Effector memory CD4-positive, alpha-beta T cell (primary cell): ENCODE measurements at places on chromosomes 6 and 20.

DNA sequence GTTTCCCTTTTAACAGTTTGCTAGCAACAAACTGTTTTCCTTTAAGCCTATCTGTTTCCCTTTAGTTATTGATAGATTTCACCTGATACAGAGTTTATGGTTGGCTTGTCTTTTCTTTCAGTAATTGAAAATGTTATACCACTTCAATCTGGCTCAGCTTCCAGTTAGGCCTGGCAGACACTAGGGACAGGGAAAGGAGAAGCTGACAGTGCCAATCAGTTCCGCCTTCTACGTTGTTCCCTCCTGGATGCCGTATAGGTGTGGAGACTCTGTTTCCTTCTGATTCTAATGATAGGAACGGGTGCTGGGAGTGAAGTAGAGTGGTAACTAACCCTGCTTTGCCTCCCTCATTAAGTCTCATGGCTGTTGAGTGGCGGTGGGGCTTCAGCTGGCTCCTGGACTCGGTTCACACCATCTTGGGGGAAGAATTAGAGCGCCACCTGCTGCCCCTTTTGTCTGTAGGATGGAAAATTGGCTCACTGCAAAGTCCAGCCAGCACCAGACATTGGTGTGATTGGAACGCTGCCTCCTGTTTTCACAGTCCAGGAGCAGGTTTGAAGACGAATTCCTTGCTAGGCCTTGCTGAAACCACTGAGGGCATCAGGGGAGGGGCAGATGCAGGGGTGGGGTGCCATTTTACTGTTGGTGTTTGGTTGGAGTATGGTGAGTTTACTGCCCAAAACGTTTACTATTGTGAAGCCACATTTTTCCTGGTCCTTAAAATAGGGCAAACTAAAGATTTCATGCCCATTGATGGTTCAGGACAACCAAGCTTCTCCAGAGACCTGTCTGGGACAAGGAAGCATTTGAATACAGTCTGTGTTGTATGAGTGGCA is 1729.5 kb downstream of the GRIK2 start:
- no peak for DNase-seq

DNA sequence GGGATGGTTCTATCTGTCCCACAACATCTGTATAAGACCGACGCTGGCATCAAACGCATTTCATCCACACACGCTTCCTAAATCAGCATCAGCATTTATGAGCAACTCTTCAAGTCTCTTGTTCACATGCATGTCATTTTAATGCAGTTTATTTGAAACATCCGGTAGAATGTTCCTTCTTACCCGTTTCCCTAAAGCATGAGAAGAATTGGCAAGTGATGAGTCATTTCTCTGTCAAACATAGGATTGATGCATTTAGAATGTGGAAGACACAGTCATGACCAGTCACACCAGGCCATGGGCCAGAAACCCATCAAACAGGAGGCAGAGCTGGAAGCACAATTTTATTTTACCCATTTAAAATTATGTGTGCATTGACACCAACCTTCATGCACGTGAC is 122.8 kb downstream of the UST start:
- no peak for DNase-seq

DNA sequence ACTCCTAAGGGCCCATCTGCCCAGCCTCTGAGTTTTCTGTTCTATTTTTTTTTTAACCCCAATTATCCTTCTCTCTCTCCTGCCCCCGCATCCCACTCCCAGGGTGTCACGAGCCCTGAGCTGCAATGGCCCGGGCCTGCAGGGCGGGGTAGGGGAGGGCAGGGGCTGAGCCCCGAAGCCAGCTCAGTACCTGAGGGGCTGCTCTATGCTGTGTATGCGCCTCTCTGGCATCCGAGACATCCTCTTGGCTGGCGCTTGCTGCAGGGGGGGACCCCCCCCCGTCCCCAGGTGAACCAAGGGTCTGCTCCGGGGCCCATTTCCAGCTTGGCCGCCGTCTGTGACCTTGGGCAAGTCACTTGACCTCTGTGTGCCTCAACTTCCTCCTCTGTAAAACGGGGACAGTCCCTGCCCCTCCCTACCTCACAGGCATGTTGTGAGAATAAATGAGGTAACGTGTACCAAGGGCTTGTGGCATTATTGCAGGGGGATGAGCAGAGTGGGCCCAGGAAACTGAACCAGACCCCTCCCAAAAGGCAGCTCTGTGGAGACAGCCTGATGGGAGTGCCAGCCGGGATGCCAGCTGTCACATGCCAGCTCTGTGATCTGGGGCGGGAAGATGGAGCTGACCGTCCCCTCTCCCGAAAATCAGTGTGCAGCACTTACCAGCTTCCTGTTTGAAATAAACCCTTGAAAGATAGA is 13.0 kb upstream of the MYL9 start:
- no peak for DNase-seq

DNA sequence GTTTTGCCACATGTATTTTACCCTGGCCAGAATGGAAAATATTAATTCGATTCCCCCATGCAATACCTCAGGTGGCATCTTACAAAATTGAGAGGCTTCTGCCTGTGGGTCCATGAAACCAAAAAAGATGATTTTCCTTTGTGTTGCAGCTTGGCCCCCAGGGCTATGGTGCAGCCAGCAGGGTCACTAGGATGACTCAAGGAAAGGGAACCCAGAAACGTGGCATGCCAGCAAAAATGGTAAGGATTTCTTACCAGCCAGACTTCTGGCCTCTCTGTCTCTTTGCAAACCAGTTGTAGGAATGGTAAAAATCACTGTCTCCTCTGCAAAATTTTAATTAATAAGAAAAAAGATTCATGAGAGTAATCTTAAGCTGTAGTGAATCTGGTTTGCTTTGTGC is 11.6 kb upstream of the TAAR9 start:
- no peak for DNase-seq

- DNase-seq = no peak
These were observed 52.5 kb downstream of the RPS12 start for GRCh38 chr6:132866762-132867449.

DNA sequence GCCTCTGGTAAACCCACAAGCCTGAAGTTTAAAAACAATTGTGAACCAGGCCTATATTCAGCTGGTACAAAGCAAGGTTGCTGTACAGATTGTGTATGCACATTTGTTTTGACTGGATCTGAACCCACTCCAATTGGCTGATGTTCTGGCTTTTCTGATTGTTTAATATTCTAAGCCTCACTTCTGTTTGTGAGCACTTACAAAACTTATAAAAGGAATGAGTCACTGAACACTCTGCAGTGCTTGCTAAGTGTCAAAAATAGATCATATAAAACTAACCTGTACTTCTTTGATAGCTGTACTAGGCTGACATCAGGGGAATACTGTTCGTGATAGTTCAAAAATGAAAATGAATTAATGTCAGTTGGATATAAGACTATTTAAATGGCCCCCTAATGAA is 12.1 kb downstream of the COL21A1 start:
- DNase-seq = no peak

DNA sequence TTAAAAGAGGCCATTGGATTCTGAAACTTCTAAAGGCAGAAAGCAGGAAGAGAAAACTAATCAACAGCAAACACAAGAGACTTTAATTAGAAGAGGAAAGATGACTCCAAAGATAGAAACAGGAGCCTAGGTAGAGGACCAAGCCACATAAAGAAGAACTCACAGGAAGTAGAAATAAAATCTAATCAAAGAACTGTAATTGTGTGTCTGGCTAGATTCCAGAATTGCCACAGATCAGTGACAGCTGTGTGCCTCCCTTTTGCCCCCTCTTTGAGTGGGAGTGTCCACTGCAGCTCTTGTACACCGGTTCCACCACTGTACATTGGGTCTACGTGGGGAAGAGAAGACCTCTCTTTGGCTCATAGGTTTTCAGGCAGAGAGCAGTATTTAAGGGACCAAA is 22.3 kb upstream of the THEMIS start:
- no peak for DNase-seq

DNA sequence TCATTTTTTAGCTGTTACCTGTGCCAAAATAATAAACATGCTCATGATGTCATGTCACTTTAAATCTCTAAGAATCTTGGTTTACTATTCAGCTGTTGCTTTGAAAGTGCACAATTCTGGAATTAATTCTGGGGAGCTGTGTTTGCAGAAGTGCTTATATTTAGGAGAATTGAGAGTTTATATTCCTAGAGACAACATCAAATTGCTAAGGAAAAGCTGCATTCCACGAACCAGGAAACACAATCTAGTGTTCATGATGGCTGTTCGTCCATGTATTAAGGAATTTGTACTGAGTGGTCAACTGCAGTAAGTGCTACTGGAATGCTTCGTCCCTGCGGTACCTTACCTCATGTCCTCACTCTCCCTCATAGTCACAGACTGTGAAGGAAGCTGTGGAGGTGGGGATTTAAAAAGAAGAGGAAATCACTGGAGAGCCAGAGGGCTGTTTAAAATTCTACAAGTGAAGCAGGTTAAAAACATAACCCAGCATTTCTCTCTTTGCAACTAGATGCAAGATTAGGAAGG is 161.0 kb downstream of the TRMT11 start:
- DNase-seq = no peak

DNA sequence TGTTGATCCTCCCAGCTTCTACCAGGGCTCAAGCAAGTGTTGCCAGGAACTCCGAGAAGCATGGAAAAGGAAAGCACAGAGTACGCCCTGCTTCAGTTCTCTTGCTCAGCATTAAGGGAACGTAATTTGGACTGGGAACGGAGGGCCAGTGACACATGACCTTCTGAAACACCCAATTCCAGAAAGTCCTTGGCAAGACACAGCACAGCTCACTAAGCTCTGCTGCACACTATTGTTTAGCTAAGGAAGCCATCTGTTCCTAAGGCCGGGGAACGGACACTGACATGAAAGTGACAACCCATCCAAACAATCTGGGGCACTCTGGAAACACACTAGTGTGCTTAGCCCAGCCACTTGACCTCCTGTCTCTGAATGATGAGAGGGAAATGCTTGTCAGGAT is 56.9 kb upstream of the NXT1 start:
- no peak for DNase-seq

DNA sequence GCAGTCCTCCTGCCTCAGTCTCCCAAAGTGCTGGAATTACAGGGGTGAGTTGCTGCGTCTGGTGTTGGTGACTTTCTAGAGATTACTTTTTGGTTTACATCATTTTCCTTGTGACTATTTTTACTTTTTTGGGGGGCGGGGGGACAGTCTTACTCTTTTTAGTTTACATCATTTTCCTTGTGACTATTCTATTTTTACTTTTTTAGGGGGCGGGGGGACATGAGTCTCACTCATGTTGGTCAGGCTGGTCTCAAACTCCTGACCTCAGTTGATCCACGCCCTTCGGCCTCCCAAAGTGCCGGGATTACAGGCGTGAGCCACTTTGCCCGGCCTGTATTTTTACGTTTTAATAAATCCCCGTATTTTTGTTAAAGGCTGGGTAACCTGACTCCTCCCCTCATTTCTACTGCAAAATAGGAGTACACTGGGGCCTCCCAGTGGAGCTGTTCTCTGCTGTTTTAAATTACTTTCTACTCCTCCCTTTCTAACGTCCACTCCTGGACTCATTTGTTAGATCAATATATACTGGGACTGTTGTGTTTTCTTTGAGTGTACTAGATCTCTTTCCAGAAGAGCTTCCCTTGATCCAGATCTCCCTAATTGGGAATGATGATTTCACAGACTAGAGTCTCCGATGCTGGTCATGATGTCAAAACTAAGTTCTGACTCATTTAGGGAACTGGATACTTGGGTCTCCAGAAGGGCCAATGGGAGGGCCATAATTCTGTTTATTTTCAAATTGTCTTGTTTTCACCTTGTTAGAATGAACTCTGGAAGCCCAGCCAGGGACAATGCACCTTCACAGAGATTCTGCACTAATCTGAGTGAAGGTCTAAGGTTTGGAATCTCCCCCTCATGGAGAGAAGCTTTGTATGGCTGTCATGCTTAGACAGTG is 9.2 kb downstream of the HSPA1B start:
- DNase-seq = no peak

- no peak for DNase-seq
These were observed 103.1 kb downstream of the BMP2 start for GRCh38 chr20:6870559-6870958.

- DNase-seq = no peak
These were observed 122.0 kb upstream of the NRSN1 start for GRCh38 chr6:24004062-24004461.

- DNase-seq = no peak
These were observed 28.9 kb upstream of the CD83 start for GRCh38 chr6:14088600-14089192.

GRCh38 chr20:44651684-44652423 is at the start of gene ADA:
Gene ADA (minus strand): TSS chr20:44651699. CDS start chr20:44651607, 92 bp downstream.
- peak; percentile 32 for DNase-seq

GRCh38 chr20:5212907-5213487 is 86.2 kb downstream of the CDS2 start:
- DNase-seq = no peak

DNA sequence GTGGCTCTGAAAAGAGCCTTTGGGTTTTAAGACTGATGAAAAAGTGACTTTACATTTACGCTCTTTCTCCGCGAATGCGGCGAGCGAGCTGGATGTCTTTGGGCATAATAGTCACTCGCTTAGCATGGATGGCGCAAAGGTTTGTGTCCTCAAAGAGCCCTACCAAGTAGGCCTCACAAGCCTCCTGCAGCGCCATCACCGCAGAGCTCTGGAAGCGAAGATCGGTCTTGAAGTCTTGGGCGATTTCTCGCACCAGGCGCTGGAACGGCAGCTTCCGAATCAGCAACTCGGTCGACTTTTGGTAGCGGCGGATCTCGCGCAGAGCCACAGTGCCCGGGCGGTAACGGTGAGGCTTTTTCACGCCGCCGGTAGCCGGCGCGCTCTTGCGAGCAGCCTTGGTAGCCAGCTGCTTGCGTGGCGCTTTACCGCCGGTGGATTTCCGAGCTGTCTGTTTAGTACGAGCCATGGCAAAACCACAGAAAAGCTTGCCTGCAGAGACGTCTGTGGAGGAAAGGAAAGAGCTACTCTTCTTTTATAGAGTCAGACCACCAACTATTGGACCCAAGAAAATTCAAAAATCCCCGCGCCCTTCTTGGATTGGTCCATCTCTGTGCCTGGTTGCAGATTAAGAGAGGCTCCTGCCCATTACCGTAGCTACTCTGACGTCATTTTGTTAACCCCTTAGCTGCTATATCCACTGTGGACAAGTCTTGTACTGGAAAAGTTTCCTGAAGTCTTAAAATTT is 55.5 kb upstream of the HFE start:
- peak; percentile 70 for DNase-seq

DNA sequence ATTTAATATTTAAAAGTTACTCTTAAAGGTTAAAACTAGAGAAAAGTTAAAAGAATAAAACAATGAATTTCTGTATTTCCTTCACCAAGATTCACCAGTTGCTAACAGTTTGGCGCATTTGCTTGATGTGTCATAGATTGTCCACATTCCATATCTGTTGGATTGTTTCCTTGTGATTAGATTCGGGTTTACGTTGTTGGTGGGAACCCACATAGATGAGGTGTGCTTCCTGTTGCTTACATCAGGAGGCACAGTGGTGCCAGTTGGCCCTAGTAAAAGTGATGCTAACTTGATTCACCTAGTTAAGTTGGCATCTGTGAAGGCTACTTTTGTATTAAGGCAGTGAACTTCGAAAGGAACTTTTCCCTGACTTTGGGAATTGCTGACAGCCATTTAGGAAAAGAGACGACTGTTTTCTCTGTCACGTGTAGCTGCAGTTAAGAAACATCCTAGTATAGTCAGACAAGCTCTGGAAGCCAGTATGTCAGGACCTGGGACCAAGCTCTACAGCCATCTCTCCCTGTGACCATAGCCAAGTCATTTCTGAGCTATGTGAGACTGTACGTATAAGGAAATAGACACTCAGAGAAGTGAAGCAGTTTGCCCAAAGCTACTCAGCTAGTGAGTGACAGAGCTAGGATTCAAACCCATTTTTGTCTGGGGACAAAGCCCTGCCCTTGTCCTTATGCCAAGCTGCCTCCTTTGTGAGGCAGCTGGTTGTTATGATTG is 49.0 kb downstream of the PPARD start:
- DNase-seq = no peak

GRCh38 chr6:143222801-143223231 is 162.1 kb downstream of the AIG1 start:
- no peak for DNase-seq
